ENCODE measurements at places on chromosomes 1 and 21.

- DNase-seq, result no peak
Measured at GRCh38 chr1:205809942-205810345, 3.1 kb downstream of the SLC41A1 start.

DNA sequence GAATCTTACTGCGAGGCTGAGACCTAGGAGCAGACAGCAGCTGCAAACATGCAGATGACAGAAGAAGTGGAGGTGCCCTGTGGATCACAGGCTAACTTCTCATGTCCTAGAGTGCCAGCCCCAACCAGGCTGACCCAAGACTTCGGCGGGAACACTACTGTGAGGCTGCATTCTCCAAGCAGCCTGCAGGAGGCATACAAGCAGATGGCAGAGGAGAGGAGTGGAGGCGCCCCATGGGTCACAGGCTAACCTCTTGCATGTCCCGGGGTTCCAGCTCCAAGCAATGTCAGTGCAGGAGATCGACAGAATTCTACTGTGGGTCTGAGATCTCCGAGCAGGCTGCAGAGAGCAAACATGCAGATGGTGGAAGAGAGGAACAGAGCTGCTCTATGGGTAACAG lies 98.1 kb upstream of the ZNF678 start:
- DNase-seq, result no peak

DNA sequence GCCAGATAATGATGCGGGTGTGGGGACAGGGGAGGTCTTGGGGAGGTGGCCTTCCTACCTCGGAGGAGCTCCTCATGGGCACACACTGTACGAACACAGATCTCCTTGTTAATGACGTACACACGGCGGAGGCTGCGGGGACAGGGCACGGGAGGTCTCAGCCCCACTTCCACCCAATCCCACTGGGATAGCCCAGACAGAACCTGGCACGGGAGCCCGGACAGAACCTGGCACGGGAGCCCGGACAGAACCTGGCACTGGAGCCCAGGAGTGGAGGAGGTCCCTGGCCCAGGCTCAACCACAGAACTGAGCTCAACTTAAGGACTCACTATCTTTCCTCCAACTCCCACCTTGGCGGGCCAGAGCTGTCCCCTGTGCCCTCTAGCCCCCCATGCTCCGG lies 5.2 kb downstream of the MFAP2 start:
- DNase-seq, result no peak

- DNase-seq, result no peak
Measured at GRCh38 chr1:232393010-232393409, 236.9 kb downstream of the SIPA1L2 start.

DNA sequence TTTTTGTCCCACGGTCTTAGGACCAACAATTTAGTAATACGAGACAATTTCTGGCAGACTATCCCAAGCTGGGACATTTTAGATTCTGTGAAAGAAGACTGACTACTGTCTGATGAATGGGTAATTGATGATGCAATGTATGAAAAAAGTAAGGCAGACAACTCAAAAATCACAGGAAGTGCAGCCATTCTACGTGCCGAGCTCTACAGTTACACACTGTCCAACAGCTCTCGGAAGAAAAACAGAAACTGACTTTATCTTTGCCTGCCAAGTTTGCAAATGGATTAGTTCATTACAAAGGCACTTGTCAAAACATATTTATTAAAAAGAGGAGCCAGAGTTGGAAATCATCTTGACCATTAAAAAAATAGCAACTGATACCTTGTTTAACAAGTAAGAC lies 31.3 kb downstream of the ZBTB8B start:
- peak; percentile 31 for DNase-seq

GRCh38 chr21:17467392-17467791 lies 45.5 kb upstream of the CXADR start:
- no peak for DNase-seq

DNA sequence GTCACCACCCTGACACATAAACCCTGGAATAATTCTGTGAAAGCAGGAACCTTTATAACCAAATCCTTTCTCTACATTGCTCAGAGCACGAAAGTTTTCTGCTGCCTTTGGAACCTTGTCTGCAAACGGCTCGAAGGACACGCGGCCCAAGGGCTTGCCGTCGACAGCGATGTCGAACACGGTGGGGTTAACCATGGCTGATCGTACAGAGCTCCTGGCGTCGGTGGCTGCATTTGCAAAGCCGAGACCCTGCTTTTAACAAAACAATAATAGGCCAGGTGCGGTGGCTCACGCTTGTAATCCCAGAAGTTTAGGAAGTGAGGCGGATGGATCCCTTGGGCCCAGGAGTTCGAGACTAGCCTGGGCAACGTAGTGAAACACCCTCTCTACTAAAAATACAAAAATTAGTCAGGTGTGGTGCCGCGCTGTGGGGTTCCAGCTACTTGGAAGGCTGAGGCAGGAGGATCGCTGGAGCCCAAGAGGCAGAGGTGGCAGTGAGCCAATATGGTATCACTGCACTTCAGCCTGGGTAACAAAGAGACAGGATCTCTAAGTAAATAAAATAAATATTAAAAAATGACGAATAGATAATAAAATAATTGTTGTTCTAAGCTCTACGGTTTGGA lies 2.2 kb upstream of the EIF2B3 start:
- no peak for DNase-seq

GRCh38 chr1:109425391-109426280 lies 612 bp downstream of the PSMA5 start:
- peak; percentile 81 for DNase-seq

DNA sequence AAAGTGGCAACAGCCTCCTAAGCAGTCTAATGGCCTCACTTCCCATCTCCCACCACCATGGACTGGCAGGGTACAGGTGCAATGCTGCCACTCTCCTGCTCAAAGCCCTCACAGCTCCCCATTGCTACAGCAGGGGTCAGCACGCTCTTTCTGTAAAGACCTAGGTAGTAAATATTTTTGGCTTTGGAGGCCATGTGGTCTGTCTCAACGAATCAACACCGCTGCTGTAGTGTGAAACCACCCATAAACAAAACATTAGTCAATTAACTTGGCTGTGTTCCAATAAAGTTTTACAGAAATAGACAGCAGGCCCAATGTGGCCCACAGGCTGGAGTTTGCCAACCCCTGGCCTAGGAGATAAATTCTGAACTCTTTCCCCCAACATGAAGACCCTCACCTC lies 44.6 kb upstream of the TMEM125 start:
- DNase-seq, result no peak

DNA sequence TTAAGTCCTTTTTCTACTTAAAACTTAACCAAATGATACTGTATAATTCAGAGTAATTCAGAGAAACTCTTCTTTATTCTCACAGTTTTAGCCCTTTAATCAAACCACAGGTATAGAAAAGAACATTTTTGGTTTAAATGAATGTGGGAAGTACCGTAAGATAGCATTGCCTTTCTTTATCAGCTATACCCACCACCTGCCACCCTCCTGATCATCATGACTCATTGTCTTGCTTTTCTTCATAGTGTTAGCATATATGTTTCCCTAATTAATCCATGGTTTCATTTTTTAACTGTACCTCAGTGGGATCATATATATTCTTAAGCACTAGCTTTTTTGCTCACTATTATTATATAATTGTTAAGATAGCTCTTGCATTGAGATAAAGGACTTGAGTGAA lies 27.5 kb upstream of the ANGPTL1 start:
- DNase-seq, result no peak

DNA sequence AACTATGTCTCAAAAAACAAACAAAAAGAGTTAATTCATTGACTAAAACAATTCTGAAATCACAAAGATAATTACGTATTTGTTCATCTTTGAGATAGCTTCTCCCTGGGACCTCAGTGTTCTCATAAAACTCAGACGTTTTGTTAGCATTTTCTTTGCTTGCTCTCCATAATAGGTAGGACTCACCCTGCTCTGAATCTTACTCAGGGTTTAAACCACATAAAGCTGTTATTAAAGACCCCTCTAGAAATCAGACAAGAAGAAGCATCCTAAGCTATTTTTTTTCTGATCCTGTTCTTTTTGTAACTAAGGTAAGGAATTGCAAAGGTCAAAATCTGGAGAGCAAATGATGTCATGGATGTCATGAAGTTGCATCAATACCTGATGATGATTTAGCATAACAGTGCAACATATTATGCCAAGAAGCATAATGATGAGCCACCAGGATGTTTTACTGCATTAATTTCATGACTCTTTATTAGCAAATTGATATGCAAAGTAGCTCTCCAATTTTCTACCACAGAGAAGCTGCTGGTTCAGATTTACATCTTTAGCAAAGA lies 2.4 kb downstream of the FBXO42 start:
- no peak for DNase-seq

DNA sequence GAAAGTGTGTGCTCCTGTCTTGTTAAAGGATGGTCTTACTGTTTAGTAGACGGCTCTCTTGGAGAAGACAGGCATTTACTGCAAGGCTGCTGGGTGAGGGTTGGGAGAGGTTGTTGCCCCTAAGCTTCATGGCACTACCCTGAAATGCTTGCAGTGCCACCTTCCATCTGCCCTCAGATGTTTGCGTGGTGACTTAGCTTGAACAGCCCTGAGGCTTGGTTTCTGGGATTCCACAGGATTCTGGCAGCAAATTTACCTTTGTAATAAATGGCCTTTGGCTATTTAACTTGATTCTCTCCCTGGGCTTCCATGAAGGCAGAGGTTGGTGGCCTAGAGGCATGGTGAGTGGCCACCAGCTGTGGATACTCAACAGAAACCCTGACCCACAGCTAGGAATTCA lies 11.6 kb downstream of the MTARC1 start:
- no peak for DNase-seq

DNA sequence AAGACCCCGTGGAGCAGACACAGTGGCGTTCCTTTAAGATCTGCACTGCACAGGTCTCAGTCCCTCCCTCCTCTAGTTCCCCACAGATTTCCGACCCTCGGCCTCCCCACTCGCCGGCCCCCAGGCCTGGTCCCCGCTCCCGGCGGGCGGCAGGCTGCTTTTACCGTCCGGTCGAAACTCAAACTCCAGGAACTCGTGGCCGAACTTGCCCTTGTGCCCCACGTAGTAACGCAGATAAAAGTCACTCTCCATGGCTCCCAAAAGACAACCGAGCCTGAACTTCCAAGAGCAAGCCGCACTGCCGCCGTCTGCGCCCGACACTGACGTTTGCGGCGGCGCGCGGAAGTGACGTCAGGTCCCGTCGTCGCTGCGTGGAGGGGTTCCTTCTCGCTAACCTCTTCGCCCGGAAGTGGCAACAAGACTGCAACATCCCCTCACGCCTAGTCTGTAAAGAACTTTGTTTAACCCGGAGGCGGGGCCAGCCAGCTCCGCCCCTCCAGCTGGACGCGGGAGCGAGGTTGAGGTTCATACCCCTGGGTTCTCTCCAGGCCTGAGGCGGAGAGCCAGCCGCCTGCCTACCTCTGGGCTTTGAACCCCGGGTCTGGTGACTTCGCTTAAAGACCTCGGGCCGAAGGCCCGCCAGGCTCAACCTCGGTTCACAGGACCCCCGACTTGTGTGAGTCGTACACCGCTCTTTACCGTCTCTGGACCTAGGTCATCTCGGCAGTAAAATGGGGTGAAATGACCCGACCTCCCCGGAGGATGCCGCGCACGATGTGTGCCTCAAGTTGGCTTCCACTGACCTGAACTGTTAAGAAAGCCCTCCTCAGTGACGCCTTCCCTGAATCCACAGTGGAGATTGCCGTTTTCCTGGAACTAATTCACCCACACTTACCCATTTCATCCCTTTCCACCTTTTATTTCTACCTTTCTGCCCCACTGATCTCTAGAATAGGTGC lies at the start of gene MAGOH:
Gene MAGOH (minus strand): TSS at position 322 of the 959 bp plus-strand sequence. CDS start 70 bp downstream, at position 252.
- DNase-seq, result peak; percentile 98

- no peak for DNase-seq
Measured at GRCh38 chr1:45365051-45365450, 24.8 kb upstream of the MUTYH start.

- DNase-seq, result no peak
Measured at GRCh38 chr1:226650236-226650841, 88.7 kb downstream of the ITPKB start.

GRCh38 chr21:38954588-38955004 lies 148.9 kb downstream of the ETS2 start:
- DNase-seq, result no peak
